ENCODE measurements at places on chromosomes 13 and 19.

DNA sequence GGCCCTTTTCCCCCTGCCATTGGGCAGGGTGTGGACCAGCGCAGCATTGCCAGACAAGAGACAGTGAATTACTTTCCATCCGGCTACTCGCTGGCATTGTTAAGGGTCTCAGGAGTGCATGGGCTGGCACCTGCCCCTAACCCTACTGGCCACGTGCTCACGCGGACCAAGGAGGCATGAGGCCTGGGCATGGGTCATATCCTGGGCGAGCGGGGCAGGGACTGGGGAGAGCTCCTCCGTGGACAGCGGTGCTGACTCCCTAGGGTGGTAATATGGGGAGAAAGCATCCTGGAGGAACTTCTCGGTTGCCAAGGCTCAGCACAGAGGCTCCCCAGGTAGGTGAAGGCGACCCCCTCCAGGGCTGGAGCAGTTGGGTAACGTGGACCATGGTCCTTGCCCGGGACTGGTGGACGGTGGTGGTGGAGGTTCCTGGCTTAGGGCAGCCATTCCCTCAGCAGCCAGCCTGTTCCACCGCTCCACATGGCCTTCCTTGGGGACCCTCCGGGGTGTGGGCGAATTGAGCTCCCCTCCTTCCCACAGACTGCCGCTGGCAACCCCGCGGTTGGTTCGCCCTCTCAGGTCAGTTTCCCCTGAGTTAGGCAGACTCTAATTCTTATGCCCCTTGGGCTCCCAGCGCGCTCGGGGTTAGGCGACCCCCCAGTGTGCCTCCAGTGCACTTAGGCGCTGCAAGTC lies 465.1 kb downstream of the SLITRK5 start:
- no peak for DNase-seq

DNA sequence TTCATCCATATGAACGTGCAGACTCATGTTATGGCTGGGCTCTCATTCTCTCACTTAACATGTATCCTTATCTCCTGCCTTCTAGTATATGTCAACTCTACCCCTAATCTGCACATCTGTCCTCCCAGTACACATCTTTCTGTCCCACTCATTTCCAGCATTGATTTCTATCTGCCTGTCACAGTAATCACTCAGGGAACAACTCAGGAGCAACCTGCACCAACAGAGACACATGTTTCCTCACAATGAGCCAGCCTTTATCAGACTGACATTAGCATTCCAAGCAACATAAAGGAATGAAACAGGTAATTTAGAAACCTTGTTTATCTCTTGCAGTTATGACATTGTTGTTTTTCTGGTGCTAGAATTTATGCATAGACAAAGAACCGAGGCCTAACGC lies 17.6 kb upstream of the SLC7A1 start:
- no peak for DNase-seq

GRCh38 chr13:24381541-24382265 lies 72.3 kb downstream of the C1QTNF9 start:
- DNase-seq = no peak

DNA sequence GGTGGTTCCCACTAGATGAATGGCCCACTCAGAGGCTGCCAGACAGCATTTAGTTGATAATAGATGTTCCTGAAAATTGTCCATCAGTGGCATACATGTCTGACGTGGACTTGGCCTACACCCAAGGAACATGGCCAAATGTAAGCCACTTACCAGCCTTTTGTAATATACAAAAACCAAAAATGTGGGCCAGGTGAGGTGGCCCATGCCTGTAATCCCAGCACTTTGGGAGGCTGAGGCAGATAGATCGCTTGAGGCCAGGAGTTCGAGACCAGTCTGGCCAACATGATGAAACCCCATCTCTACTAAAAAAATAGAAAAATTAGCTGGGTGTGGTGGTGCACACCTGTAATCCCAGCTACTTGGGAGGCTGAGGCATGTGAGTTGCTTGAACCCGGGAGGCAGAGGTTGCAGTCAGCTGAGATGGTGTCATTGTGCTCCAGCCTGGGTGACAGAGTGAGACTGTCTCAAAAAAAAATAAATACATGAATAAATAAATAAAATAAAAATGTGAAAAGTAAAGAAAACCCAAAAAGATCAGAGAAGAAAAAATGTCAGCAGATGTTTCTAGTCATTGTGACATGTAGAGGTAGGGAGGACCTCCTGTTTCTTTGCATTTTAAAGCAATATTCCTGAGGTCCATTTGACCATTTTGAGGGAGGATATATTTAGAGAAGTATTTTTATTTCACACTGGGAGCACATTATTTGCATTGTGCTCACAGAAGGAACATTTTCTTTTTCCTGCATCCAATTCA lies 7.1 kb upstream of the WTIP start:
- no peak for DNase-seq

- DNase-seq = no peak
Observed at GRCh38 chr19:38561658-38562057, 56.1 kb downstream of the MAP4K1 start.

DNA sequence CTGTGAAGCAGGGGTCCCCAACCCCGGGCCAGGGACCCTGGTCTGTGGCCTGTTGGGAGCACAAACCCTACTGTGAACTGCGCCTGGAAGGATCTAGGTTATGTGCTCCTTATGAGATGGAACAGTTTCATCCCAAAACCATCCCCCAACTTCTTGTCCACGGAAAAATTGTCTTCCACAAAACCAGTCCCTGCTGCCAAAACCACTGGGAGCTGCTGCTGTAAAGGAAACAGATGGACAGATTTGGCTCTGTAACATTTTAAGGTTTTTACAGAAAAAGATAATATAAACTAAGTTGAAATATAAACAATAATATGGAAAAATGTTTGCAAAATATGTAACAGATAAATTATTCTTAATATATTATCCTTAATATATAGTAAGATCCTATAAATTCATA lies 73.7 kb downstream of the COG6 start:
- DNase-seq = no peak

- DNase-seq = no peak
Observed at GRCh38 chr13:40671956-40672764, 5.7 kb upstream of the FOXO1 start.

GRCh38 chr13:33610438-33611120 lies 207.4 kb upstream of the RFC3 start:
- no peak for DNase-seq

GRCh38 chr19:47511128-47511517 lies 3.7 kb downstream of the NAPA start:
- no peak for DNase-seq

- DNase-seq = no peak
Observed at GRCh38 chr13:74040200-74040599, 94.0 kb downstream of the KLF12 start.

DNA sequence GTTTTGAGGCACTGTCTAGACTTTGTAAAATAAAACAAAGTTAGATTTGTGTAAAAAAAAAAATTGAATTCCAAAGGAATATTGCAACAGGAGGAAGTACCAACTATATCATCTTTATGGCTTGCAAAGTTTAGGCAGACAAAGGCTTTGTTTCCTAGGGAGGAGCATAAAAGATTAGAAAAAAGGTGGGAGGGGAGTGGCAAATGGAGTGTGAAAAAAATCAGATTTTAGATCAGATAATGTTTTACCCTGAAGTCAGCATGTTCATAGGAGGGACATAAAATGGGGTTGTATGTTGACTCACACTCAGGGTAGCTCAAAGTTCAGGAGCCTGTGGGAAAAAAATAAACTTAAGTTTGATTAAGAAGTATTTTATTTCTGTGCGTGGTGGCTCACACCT lies 3.7 kb downstream of the ZNF85 start:
- DNase-seq = no peak

All from activated B cell treated with CpG ODN at 0.5 μM for 24 hours (primary cell).